Spinal cord (tissue), 10 donors: ENCODE measurements at places on chromosomes 2 and 18.

- no peak overlapping the region for H3K4me3 ChIP-seq
- no peaks in the 10 kb centered on the region for H3K4me1 ChIP-seq
- H3K27ac ChIP-seq, result no peak overlapping the region
- no peaks in the 10 kb centered on the region for H3K36me3 ChIP-seq
- no peak for DNase-seq
Measured at GRCh38 chr2:220309215-220309614, 681.8 kb downstream of the SLC4A3 start.

DNA sequence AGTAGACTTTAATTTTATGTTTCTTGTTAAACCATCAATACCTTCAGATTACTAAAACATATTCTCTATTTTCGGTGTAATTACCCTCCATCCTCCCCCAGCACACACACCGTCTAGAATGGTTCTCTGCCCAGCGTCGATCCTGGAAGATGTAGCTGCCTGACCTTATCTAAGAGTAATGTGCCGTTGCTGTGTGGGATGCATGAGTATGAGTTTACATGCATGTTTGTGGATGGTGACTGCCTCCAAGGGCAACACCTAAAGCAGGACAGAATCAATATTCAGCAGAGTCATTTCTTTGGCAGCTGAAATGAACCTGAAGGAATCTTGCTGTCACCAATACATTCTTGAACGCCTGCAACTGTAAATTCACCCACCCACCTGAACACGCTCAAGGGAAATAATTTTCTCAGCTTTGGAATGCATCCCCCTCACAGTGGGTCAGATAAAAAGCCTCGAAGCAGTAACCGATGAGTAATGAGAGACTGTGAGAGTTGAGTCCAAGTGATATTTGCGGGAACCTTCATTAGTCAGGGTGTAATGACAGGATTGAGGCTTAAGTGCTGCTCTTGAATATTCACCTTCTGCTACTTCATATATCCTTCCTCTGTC is 155.8 kb upstream of the RND3 start:
- peak overlapping the region; percentile 83 for H3K27ac ChIP-seq
- no peak for DNase-seq
- no peaks in the 10 kb centered on the region for H3K27me3 ChIP-seq
- no peaks in the 10 kb centered on the region for H3K36me3 ChIP-seq
- H3K4me3 ChIP-seq, result no peak overlapping the region

GRCh38 chr2:240287011-240287410 is 146.6 kb upstream of the OTOS start:
- H3K36me3 ChIP-seq, result no peaks in the 10 kb centered on the region
- no peak overlapping the region for H3K27ac ChIP-seq
- no peak overlapping the region for H3K4me3 ChIP-seq
- H3K4me1 ChIP-seq, result peaks cover 28% of the 10 kb centered on the region

DNA sequence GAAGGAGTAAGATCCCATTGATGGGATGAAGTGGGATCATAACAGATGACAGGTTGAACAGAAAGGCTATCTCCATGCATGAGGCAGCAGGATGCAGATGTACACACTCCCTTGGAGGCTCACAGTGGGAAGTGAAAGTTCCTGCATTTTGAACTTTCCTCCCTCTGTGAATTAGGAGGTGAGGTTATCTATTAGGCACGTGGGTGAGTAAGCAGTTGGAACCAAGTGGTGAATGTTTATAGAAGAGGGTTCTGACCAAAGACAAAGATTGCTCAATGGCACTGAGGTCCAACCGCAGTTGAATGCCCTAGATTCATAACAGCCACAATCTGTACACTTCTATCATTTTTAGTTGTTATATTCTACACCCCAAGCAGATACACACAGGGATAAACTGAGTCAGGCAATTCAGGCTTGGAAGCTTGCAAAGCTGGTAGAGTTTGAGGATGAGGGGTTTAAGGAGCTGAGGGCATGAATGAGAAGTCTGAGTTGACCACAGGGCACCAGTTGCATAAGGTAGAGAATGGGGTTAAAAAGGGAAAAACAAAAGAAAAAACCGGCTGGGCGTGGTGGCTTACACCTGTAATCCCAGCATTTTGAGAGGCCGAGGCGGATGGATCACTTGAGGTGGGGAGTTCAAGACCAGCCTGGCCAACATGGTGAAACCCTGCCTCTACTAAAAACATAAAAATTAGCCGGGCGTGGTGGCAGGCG is 7.1 kb upstream of the KCMF1 start:
- DNase-seq, result no peak
- no peak overlapping the region for H3K27ac ChIP-seq
- peaks cover 20% of the 10 kb centered on the region for H3K36me3 ChIP-seq
- peaks cover 8% of the 10 kb centered on the region for H3K4me1 ChIP-seq
- H3K4me3 ChIP-seq, result no peak overlapping the region

DNA sequence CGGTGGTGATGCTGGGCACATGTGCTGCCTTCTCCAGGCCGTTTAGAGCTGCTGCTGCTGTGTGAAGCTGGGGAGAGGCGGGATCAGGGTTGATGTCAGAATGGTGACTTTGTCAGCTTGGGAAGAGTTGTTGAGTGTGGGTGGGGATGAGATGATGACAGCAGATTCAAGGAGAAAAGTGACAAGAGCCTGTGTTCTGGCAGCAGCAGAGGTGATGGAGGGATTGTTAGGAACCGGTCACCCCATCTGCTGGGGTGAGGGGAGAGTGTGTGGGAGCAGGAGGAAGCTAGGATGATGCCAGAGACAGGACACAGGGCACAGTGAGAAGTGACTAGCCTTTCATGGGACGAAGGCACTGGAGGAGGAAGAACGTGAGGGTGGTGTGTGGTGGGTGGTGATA is 345.5 kb downstream of the RNF144A start:
- H3K27ac ChIP-seq, result no peak overlapping the region
- H3K4me1 ChIP-seq, result no peaks in the 10 kb centered on the region
- DNase-seq, result no peak

DNA sequence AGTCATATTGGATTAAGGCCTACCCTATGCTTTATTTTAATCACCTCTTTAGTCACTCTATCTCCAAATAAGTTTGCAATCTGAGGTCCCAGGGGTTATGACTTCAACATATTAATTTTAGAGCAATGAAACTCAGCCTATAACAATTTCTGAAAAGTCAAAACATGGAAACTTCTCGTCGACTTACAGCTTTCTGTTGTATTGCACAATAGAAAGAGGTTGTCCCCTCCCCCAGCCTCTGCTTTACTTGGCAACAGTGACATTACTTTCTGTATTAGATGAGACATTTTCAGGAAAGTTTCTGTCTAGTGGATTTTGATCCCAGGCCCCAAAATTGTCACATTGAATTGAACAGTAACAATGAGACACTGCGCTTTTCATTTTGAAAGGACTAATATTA is 326.4 kb downstream of the THSD7B start:
- DNase-seq, result no peak
- H3K27me3 ChIP-seq, result no peaks in the 10 kb centered on the region
- H3K27ac ChIP-seq, result no peak overlapping the region
- no peaks in the 10 kb centered on the region for H3K36me3 ChIP-seq

DNA sequence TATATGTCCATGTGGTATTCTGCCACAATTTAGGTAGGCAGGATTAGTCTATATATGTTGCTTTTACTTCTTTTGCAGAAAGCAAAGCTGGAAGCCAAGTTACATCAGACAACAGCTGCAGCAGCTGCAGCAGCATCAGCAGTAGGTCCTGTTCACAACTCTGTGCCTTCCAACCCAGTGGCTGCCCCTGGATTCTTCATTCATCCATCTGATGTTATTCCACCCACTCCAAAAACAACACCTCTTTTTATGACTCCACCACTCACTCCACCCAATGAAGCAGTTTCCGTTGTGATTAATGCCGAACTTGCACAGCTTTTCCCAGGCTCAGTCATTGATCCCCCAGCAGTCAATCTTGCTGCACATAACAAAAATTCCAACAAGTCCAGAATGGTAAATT is 107.6 kb downstream of the BIRC6 start:
- H3K27me3 ChIP-seq, result no peaks in the 10 kb centered on the region
- no peak overlapping the region for H3K27ac ChIP-seq
- DNase-seq, result no peak

- no peaks in the 10 kb centered on the region for H3K27me3 ChIP-seq
- no peaks in the 10 kb centered on the region for H3K4me1 ChIP-seq
- no peak for DNase-seq
Measured at GRCh38 chr2:153214337-153214736, 264.2 kb downstream of the RPRM start.

DNA sequence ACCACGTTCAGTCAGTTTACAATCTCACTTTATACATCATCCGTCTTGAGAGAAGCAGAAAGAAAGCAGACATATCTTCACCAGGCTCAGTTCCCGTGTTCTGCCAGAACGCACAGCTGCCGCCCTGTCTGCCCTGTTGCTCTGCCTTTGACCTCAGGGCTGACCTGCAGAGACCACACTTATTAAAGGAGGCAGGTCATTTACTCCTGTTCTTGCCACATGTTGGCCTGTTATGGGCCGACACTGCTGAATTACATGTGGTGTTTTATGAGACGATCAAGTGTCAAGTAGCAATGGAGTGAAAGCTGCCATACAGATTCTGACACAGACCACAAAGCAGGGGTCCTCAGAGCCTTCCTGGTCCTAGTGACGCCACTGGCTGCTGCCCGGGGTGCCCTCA is 232.2 kb downstream of the TTC32 start:
- H3K4me1 ChIP-seq, result peaks cover 22% of the 10 kb centered on the region
- no peak overlapping the region for H3K27ac ChIP-seq
- no peaks in the 10 kb centered on the region for H3K27me3 ChIP-seq
- DNase-seq, result no peak
- no peaks in the 10 kb centered on the region for H3K36me3 ChIP-seq
